ENCODE measurements at places on chromosomes 13 and 19.

DNA sequence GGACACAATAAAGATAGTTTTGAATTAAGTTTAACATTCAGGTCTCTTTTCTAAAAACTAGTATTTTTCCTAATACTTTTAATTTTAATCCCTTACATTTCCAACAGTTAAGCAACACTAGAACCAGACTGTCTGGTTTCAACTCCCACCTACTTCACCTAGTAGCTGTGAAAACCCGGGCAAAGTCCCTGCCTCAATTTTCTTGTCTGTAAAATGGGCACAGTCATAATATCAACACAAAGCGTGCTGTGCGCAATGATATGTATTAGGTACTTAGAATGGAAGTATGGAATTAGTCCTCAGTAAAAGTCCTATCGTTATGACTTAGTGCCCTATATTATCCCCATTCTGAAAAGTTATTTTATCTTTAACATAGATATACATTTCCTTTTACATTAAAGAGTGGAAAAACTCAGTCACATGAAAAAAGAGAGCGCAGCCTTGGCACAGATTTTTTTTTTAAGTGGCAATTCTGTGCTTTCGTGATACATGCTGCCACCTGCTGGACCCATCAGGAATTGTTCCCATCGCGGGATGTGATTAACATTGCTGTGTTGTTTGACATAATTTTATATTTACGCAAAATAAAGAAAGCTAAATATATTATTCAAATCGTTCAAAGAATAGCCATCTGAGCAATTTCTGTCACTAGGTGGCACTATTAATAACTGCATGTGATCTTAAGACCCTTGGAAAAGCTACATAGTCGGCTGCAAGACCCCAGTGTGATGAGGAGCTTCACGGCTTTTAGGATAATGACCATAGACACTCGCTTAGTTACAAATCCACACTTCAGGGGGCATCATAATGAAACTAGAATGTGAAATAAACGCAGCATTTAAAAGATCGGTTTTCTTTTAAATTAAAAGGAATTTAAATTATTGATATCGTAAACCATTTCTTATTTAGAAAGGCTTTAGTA is 59.9 kb downstream of the LIG4 start:
- DNase-seq = peak; percentile 71

GRCh38 chr19:40261631-40262030 is 23.5 kb downstream of the AKT2 start:
- no peak for DNase-seq

DNA sequence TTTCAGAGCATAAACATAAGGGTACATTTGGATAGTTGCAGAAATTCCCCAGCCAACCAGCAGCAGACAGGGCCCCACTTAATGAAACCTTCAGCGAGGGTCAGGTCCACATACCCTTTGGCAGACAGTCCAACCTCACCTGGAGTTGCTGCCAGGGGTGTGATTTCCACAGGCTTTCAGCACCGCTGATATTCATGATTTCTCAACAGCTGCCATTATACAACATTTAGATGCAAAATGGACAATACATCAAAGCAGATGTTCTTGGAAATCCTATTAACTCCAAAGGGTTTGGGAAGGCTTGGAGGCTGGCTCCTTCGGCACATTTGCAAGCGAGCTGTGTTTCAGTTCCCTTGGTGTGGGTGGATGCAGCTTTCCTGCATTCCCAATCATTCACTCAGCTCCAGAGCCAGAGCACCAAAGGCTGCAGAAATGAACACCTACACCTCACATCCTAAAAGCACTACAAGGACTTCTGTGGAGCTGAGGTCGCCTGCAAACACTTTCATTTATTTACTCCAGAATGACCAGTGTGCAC is 147.2 kb upstream of the VSTM2B start:
- DNase-seq = no peak

DNA sequence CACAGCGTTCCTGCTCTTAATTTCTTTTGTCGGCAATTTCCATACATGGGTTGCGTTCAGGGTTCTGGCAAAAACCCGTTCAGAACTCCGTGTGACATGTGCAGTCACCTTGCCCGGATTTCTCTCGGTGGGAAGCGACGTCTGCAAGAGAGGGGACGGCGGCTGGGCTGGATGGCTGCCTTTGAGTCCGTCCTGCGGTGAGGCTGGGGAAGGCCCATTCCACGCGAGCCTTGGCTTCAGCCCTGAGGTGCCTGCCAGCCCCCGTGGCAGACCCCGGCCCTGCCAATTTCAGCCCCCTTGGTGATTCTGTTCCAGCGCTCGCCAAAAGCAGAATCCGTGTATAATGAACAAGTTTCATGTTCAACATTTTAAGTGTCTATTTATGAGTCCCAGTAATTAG is 72.6 kb upstream of the TSHZ3 start:
- DNase-seq = no peak

GRCh38 chr19:11982526-11982925 is 17.7 kb downstream of the ZNF763 start:
- DNase-seq = no peak

DNA sequence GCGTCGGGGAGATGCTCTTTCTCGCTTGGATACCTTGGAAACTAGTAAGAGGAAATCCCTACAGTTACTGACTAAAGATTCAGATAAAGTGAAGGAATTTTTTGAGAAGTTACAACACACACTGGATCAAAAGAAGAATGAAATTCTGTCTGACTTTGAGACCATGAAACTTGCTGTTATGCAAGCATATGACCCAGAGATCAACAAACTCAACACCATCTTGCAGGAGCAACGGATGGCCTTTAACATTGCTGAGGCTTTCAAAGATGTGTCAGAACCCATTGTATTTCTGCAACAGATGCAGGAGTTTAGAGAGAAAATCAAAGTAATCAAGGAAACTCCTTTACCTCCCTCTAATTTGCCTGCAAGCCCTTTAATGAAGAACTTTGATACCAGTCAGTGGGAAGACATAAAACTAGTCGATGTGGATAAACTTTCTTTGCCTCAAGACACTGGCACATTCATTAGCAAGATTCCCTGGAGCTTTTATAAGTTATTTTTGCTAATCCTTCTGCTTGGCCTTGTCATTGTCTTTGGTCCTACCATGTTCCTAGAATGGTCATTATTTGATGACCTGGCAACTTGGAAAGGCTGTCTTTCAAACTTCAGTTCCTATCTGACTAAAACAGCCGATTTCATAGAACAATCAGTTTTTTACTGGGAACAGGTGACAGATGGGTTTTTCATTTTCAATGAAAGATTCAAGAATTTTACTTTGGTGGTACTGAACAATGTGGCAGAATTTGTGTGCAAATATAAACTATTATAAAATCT is 2.7 kb upstream of the KCNRG start:
- DNase-seq = peak; percentile 85

DNA sequence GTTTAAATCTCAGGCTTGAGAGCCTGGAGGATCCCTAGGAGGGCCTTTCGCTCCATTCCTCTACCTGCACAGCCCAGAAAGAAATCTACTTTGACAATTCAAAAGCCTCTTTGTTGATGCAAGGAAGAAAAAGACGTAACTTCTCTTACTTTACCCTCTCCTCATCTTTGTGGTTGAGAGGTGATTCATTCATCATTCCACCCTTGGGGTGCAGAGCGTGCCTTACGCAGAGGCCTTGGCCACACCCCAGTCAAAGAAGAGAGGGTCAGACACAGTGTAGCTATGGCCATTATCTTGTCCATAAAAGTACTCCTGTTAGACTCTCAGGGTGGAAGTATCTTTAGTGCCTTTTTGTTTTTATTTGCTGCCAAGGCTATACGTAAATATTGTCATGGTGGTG is 184.0 kb downstream of the IRS2 start:
- DNase-seq = peak; percentile 43

GRCh38 chr13:109642358-109642757 is 144.0 kb downstream of the IRS2 start:
- no peak for DNase-seq

DNA sequence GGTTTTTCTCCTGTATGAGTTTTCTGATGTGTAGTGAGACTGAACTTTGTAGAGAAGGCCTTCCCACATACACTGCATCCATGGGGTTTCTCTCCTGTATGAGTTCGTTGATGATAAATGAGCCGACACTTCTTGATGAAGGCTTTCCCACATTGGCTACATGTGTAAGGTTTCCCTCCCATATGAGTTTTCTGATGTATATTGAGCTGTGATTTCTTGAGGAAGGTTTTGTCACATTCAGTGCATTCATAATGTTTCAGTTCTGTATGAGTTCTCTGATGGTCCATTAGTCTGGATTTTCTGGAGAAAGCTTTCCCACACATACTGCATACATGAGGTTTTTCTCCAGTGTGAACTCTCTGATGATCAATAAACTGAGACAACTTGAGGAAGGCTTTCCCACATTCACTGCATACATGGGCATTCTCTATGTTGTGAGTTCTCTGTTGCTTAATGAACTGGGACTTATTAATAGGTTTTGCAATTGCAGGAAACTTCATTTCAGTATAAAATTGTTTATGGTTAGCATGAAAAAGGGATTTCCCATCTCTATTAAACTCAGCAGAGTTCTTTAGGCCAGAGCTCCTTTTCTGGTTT is 7.5 kb upstream of the ZNF350 start:
- DNase-seq = no peak

DNA sequence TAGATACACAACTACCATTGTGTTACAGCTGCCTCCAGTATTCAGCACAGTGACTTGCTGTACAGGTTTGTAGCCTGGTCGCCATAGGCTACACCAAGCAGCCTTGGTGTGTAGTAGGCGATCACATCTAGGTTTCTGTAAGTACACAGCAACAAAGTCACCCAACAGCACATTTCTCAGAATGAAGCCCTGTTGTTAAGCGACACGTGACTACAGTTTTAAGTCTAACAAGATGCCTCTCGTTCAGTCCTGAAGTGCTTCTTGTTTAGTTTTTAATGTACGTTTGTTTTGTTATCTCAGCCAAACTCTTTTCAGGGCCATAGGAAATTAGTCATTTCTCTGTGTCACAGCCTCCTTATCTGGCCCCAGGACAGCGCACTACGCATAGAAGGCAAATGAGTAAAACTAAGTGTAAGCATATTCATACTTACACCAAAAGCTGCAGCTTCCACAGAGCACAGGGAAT is 50.0 kb upstream of the GPR183 start:
- peak; percentile 70 for DNase-seq

- DNase-seq = peak; percentile 42
These were observed 80.1 kb downstream of the ZNF486 start for GRCh38 chr19:20247016-20247683.

DNA sequence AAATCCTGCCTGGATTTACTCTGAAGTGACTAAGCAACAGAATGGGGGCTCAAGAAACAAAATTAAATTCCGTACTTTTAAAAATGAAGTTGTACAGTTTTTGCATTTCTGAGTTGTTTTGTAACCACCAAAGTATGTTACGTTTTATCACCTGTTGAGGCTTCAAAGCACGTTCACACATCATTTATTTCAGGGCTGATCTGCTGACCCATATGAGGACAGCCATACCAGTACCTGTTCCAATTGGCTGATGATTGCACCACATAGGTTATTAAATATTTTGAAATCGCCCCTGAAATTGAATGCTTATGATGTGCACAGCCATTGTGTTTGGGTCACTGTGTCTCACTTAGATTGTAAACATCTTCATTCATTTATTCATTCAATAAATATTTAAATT is 72.0 kb upstream of the FLT1 start:
- no peak for DNase-seq

DNA sequence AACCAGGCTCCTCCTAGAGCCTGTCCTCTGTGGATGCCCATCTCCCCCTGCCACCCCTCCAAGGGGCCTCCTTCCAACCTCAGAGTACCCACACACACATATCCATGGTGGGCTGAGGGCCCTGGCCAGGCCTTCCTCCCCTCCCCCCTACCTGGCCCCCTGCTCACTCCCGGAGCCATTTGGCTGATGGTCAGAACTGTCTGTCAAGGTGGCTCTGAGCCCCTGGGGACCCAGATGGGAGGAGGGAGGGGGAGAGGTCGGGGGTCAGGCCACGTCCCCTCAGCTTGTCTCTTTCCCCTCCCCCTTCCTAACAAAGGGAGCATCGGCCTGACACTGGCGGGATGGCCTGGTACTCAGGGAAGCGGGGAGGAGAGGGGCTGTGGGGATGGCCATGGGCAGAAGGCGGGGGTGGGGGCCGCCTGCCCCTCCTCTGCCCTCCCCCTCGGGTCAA is 18.7 kb upstream of the POU2F2 start:
- no peak for DNase-seq

DNA sequence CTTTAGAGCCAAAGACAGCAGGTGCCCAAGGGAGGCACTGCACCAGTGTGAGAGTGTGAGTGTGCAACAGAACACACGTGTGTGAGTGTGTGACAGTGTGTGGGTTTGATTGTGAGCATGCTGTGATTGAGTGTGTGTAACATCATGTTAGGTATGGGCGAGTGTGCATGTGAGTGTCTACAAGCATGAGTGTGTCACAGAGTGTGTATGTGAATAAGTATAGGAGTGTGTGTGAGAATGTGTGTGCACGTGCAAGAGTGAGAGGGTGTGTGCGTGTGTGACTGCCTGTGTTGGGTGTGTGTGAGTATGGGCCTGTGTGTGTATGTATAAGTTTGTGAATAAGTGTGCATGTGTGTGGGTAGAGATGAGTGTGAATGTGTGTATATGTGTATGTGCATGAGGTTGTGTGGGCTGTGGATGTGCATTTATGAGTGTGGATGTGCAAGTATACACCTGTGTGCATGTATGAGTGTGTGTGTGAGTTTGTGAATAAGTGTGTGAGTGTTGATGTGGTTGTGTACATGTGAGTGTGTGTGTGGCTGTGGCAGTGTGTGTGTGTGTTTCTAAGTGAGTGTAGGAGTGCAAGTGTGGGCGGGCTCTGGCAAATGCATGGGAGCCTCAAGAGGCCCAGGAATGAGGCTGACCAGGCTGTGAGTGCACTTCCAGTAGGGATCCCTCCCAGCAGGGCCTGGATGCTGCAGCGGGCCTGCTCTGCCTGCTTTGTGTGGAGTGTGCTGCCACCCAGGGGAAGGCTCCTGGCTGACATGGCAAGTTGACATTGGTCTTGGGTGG is 198.4 kb downstream of the COL4A1 start:
- DNase-seq = peak; percentile 95

DNA sequence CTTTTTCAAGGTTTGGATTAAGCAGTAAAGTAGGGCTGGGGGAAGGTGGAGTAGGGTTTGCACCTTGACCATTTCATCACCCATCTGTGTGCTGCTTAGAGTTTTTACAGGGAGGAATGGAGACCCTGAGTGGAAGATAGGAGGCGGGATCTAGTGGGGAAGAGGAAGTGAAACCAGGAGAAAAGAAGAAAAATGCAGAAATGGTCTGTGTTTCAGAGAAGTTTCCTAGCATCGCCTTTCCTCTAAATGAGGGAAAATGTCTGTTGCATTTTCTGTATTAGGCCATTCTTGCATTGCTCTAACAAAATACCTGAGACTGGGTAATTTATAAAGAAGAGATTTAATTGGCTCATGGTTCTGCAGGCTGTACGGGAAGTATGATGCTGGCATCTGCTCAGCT is 64.1 kb downstream of the TPT1 start:
- no peak for DNase-seq

- peak; percentile 78 for DNase-seq
These were observed at the start of gene FLT3 for GRCh38 chr13:28100150-28101121. TSS of gene FLT3 (minus strand) at chr13:28100576. CDS start at chr13:28100510, 66 bp downstream.

GRCh38 chr13:60174113-60174512 is 10.4 kb upstream of the DIAPH3 start:
- no peak for DNase-seq

GRCh38 chr13:108463340-108463739 is 166.1 kb upstream of the MYO16 start:
- peak; percentile 97 for DNase-seq

- DNase-seq = no peak
These were observed 190.8 kb downstream of the MAB21L1 start for GRCh38 chr13:35285677-35286076.
